CD4-positive, alpha-beta T cell treated with Interleukin-21 for 1 hour (primary cell): ENCODE measurements at places on chromosomes 3 and 15.
A peak's percentile ranks its signal among the peaks of the same experiment; 100 is the strongest.

DNA sequence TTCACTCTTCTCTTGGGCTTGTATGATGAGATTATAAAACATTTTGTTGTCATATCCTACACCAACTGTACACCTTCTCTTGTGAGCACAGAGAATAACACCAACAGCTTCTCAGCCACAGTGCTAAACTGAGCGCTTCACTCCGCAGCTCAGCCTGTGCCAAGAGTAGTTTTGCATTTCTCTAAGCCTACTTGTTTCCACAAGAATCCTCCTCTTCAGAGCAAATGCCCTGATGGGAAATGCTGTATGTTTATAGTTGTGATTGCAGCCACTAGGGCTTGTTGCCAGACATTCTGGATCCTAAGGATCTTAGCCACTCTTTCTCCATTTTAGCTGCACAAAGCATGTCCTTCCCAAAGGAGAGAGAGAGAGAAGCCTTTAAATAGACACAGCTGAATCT is 138.8 kb upstream of the PLXND1 start:
- no peak for DNase-seq

DNA sequence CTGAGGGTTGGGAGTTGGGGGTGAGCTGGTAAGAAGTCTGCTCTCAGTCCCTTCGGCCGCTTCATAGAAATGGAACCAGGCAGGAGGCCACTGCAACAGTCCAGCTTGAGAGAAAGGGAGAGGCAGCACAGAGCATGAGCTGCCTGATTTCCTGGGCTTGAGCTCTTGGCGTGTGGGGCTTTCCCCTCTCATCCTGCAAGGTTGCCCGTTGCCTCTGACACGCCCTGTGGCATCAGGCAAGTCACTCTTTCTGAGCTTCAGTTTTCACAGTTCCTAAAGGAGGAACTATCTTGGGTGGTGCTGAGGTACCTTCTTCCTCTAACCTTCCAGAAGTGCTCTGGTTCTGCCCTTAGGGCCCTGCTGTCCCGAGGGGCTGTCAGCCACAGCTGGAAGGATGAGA is 4.9 kb downstream of the MESP2 start:
- peak; percentile 19 for DNase-seq

- DNase-seq, result no peak
Measured at GRCh38 chr3:22288756-22289155, 537.7 kb upstream of the ZNF385D start.

DNA sequence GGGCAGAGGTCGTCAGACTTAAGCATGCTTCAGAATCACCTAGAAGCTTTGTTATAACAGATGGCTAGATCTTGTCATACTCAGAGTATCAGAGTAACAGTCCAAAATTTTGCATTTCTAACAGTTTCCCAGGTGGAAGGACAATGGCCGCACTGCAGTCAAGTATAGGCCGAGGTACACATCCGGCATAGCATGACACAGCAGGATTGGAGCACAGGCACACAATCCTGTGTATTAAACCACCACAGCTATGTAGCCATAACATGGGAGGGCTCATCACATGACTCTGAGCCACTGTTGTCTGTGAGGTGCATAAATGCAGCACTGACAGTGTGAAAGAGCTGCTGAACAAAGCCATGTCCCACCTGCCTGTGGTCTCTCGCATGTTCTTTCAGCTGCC is 85.7 kb upstream of the RNF7 start:
- DNase-seq, result no peak

- no peak for DNase-seq
Measured at GRCh38 chr15:101489599-101490407, at the start of gene PCSK6. PCSK6 (minus strand) TSS chr15:101489707; CDS start chr15:101489670, 37 bp downstream.

DNA sequence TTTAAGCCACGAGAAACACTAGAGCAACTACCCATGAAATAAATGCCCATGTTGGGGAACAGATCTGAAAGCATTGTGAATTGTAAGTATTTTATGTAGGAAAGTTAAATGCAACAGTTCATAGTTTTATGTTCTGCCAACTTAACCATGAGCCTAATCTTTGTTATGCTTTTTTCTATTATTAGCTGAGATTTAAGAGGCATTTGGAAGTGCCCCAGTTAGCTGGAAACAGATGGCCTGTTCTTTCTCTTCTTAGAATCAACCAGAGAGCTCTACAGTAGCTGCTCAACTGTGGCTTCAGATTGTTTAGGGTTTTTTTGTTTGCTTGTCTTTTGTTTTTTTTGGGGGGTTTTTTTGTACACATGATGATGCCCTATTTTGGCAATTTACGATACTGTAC is 284.4 kb downstream of the KCNH8 start:
- no peak for DNase-seq

- DNase-seq, result no peak
Measured at GRCh38 chr3:115648559-115648958, 25.2 kb downstream of the GAP43 start.

DNA sequence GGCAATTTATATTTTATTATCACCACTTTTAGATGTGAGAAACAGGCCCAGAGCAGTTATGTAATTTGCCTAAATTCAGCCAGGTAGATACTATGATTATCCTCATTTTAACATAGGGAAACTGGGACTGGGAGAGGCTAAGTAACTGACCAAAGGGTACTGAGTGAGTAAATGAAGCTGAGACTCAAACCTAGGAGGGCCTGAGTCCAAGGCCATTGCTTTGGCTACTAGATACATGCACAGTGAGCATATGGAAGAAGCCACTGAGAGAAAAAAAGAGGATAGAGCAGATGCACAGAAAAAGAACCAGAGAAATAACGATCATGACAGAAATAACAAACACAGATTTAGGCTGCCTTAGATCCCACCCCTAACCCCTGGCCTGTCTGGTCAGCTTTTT is 33.6 kb downstream of the USF3 start:
- no peak for DNase-seq

- DNase-seq, result peak; percentile 88
Measured at GRCh38 chr3:136195258-136196063, 674 bp downstream of the MSL2 start.

DNA sequence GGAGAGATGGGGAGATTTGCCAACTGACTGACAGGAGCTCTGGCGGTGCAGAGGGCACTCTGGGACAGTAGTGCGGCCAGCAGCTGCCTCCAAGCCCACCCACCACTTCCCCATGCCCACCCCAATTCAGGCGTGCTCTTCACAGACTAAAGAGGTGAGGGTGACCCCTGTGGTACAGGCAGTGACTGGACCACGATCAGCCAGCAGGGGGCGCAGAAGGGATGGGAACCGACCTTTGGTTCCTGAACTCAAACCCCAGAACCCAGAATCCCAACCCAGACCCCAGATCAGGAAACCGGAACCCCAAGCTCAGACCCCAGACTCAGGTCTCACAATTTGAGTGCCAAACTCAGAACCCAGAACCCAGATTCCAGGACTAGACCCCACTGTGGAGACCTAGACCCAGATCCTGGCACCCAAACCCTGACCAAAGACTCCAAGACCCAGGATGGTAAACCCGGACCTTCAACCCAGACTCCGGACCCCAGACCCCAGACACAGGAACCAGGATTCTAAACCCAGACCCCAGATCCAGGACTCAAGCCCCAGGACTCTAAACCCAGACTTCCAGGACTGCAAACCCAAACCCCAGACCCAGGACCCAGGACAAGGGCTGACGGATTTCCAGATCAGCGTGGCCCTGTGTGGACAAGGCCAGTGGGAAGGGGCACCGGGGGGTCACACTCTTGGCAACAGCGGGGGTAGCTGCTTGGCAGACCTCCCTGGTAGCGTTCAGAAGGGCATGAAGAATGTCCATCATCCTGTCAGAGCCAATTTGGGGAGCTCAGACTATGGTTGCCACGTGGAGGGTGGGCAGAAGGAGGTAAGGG is 3.7 kb upstream of the MYL3 start:
- DNase-seq, result peak; percentile 73

GRCh38 chr3:189383630-189384029 is 211.9 kb downstream of the TPRG1 start:
- no peak for DNase-seq

- DNase-seq, result no peak
Measured at GRCh38 chr15:42584031-42584765, 8.8 kb downstream of the STARD9 start.

DNA sequence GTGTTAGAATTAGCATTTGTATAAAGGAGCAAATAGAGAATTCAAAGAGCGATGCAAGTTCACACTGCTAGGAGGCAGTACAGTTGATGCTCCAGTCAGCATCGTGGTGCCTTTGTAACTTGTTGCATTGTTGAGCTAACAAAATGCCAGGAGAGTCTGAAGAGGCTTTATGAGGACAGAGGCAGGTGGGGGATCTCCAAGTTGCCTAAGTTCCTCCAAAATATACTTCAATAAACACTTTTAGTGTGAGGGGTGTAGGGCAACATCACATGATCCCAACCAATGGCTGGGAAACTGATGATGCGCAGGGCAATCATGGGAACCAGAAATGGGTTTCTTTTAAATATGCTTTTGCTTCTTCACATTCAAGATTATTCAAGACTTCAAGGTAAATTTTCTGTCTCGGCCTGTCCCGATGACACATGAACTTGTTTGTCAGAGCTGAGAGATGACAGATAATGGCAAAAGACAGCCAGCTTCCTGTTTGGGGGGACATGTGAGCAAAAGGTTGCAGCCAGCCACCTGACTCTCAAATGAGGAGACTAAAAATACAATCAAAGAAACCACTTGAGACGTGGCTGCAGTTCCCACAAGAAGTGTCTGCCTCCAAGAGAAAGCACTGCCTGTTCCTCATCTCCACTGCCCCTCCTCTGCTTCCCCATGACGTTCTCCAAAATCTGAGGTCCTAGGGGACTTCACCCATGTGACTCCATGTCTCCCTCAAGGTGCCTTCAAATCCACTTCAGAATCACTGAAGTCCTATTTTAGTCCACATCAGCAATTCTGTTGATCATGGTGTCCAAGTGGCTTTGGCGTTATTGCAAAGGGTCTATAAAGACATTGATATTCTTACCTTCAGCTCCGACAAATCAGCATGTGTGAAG is 39.3 kb downstream of the KLHL6 start:
- DNase-seq, result peak; percentile 75

- peak; percentile 23 for DNase-seq
Measured at GRCh38 chr15:76866716-76867321, 38.3 kb downstream of the SCAPER start.

GRCh38 chr15:94509259-94509658 is 277.9 kb downstream of the MCTP2 start:
- DNase-seq, result no peak

DNA sequence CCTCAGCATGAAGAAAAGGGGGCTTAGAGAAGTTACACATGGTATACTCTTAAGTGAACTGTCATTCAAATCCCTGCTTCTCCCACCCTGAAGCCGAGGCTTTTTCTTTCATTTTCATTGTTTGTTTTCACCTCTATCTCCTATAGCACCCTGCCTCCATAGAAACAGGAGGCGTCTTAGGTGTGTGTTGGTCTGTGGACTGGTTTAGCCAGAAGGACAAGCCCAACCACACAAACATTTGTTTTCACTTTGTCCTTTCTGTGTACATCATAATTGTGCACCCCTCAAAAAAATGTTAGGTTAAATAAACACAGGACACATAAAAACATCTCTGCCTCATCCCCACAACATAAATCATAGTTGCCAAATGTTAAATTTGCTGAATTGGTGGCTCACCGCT is 73.3 kb upstream of the UBE2E2 start:
- DNase-seq, result no peak

DNA sequence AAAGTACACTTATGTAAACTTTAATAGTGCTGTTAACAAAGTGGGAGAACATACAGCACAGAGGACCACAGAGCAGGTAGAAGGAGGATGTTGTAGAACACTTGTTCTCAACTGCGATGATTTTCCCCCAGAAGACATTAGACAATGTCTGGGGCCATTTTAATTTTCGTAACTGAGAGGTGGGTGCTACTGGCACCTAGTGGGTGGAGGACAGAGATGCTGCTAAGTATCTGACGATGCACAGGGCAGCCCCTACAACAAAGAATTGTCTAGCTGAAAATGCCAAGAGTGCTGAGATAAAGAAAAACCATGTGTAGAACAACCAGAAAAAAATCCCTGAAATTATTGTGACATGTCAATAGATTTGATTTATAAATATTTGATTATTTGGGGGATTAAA is 5.0 kb upstream of the KBTBD8 start:
- DNase-seq, result no peak

- no peak for DNase-seq
Measured at GRCh38 chr3:108985844-108986243, 32.2 kb upstream of the GUCA1C start.

GRCh38 chr3:56157693-56158362 is 310.4 kb downstream of the ERC2 start:
- no peak for DNase-seq

DNA sequence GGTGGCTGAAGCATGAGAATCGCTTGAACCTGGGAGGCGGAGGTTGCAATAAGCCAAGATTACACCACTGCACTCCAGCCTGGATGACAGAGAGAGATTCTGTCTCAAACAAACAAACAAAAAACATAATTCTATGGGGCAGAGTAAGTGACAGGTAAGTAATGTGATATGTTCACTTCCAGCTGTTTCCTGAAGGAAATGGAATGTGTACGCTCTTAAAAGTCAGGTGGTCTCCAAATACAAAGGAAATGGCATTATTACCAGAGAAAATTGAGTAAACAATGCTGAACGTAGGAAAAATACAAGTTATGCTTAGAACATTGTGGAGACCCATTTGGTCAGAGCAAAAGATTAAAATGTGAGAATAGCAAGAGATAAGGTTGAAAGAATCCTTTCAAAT is 278.5 kb downstream of the SCAPER start:
- DNase-seq, result no peak

- DNase-seq, result no peak
Measured at GRCh38 chr3:22045882-22046281, 294.9 kb upstream of the ZNF385D start.

GRCh38 chr15:80931191-80931590 is 58.4 kb downstream of the MESD start:
- no peak for DNase-seq

DNA sequence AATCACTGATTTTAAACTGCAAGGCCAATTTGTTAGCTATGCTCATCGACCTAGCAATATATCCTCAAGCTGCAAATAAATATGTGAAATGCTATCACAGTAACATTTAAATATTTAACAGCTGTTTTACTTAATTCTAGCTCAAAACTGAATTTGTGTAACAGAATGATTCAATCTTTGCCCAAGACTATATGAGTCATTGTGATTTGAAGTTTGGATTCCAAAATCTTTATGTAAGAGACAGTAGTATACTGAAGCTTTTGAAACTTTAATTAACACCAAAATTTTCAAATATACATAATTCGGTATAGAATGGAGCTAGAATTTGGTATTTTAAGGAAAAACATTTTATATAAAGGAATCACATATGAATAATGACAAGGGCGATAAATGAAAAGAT is 603.0 kb upstream of the ROBO2 start:
- no peak for DNase-seq

- no peak for DNase-seq
Measured at GRCh38 chr15:79680720-79681119, 216.1 kb downstream of the MTHFS start.

DNA sequence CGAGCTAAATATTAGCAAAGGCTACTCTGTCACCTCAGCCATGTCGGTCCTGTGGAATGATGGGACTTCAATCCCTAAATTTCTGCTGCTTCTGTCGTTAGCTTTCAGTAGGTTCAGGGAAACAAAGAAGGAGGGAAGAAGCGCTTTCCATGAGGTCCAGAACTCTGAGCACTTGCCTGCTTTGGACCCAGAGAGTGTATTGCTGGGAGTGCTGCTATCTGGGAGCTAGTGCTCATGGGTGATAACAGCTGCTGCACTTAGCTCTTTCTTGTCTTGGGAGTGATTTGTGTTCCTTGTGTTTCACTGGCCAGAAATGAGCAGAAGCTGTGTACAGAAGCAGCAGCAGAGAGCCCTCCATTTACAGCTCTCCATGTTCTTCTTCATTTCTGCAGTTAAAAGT is 369.8 kb downstream of the DIPK2A start:
- DNase-seq, result no peak
